Brain microvascular endothelial cell (primary cell): ENCODE measurements at places on chromosomes 16 and 17.

DNA sequence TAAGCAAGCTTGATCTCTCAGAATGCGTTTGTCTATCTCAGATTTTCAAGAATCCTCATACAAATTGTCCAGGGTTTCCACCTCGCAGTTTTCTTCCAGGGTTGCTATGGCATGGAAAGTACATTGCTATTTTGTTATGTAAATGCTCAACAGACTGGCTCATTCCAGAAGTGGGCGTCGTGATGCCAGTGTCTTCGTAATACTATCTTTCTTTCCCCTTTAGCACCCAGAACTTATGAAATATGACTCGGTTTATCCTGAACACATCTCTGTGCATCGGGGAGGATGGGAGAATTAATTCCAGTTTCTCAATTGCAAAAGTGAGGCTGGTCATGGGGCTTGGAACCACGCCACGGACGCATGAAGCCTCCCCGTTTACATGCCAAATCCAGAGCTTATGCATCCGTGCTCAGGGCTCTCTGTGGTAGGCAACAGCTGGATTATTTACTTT lies 405.0 kb downstream of the WWOX start:
- DNase-seq, result no peak

DNA sequence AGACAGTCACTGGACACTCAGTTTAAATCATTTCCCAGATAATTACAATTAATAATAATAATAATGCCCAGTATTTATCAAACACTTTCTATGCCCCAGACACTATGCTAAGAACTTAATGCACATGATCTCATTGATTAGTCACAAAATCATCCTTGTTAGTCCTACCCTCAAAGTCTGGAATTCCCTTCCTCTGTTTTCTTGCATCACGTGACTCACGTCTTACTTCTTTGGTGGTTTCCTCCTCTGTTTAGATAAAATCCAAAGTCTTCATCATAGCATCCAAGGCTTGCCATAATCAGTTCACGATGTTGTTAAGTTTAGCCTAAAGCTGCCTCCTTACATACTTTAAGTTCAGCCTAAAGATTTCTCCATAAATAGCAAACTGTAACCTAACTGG lies 471.9 kb downstream of the PMP22 start:
- peak; percentile 58 for DNase-seq

DNA sequence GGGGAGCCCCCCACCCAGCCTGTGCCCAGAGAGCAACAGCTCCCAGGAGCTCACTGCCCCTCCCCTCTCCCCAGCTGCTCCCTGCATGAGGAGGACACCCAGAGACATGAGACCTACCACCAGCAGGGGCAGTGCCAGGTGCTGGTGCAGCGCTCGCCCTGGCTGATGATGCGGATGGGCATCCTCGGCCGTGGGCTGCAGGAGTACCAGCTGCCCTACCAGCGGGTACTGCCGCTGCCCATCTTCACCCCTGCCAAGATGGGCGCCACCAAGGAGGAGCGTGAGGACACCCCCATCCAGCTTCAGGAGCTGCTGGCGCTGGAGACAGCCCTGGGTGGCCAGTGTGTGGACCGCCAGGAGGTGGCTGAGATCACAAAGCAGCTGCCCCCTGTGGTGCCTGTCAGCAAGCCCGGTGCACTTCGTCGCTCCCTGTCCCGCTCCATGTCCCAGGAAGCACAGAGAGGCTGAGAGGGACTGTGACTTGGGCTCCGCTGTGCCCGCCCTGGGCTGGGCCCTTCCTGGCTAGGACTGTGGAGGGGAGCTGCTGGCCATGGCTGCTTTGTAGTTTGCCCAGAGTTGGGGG lies 584 bp downstream of the TCAP start:
- DNase-seq, result no peak

- no peak for DNase-seq
Observed at GRCh38 chr16:11903906-11904305, 11.8 kb downstream of the GSPT1 start.

DNA sequence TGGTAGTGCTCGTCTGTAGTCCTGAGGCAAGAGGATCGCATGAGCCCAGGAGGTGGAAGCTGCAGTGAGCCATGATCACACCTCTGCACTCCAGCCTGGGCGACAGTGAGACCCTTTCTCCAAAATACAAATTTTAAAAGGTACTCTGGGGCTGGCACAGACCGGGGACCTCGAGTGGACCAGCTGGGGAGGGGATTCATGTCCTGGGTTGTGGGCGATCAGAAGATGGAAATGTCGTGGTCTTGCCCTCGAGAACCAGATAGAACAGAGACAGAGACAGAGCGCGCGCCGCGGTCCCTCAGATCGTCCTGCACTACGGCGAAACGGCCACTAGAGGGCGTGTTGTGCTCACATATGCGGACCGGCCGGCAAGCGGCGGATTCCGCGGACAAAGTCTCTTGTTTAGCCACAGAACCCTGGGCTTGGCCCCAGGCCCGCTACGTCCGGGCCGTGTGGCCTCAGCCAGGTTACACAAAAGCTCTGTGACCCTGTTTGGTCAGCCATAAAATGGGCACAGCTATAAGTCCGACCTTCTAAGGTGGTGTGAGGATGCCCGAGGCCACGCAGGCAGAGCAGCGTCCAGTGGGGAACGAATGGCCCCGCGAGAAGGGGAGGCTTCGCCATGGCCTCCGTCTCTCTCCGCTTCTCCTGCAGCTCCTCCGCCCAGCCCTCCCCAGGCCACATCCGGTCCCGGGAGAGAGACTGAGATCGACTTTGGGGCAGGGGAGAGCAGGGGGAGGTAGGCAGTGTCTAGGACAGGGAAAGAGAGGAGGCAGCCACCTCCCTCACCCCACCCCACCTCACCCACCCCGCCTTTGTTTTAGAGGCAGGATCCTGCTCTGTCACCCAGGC lies 14.6 kb upstream of the SBK1 start:
- DNase-seq, result peak; percentile 72
